NCI-H2029 treated with DMSO at 0.1 percent for 48 hours (cell line): ENCODE measurements at places on chromosomes 1 and 21.

- DNase-seq: no peak
These were observed 16.5 kb downstream of the CTSK start for GRCh38 chr1:150791585-150791984.

GRCh38 chr1:72007312-72007711 is 275.0 kb downstream of the NEGR1 start:
- DNase-seq: no peak

DNA sequence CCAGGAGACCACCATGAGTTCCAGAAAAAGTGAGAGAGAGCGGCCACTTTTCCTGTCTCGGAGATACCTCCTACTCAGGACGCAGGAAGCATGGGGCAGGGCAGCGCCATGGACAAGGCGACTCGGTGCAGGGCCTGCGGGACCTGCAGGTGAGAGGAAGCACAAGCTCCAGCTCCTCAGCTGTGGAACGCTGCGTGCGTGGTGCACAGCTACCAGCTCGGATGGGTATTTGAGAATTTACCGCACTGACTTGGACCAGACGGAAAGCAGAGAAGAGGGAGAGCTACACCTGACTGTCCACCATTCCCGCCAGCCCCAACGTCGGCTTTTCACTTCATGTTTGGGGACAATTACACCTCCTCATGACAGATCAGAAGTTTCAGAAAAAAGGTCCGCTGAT is 8.2 kb upstream of the CDK11A start:
- no peak for DNase-seq

DNA sequence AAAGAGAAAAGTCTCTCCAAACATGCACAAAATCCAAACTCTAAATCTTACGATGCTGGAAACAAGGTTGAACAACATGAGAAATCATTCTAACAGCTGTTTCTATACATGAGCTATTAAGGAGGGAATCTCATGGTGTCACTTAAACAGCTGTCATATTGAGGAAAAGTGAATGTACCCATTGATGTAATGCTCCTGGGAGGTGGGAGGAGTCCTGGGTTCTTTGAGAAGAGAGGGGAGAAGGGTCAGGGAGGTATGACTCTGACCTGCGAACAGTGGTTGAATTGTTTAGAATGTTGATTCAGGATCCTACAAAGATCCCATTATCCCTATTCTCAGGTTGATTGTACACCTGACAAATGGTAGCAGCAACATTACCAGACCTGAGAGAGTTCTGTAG is 49.3 kb downstream of the ZC3H11B start:
- no peak for DNase-seq

DNA sequence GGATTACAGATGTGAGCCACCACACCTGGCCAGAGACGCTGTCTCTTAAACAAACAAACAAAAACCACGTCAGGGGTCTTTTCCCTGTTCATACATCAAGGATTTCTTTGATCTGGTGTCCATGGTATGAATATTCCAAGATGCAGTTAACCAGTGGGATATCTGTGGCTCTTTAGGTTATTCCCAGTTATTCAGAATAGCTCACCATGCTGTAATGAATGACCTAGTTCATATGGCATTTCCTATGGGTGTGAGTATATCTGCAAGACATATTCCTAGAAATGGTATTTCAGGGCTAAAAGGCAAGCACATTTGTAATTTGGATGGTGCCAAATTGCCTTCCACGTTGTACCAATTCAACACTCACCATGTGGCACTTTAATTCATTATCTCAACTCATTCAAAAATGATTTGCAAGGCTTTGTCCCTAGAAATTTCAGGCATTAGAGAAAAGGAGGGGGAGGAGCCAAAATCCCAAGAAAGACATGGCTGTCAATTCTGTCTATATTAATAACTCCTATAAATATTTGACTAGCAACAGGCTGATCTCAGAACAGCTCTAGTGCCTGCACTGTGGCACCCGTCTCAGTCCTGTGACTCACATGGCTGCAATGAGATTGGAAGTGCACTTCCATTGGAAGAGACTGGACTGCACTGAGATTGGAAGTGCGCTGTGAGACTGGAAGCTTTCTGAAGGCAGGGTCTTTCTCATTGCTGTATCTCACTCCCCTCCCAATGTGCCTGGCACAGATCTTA is 6.0 kb upstream of the STMN1 start:
- no peak for DNase-seq

GRCh38 chr1:38716229-38716628 is 143.3 kb downstream of the RRAGC start:
- DNase-seq: no peak

GRCh38 chr21:25615880-25616279 is 8.6 kb upstream of the MRPL39 start:
- no peak for DNase-seq

- DNase-seq: peak; percentile 45
These were observed 1.9 kb downstream of the CSMD2 start for GRCh38 chr1:34162852-34163766.

GRCh38 chr1:48202030-48202752 is 20.3 kb upstream of the SLC5A9 start:
- DNase-seq: peak; percentile 71

DNA sequence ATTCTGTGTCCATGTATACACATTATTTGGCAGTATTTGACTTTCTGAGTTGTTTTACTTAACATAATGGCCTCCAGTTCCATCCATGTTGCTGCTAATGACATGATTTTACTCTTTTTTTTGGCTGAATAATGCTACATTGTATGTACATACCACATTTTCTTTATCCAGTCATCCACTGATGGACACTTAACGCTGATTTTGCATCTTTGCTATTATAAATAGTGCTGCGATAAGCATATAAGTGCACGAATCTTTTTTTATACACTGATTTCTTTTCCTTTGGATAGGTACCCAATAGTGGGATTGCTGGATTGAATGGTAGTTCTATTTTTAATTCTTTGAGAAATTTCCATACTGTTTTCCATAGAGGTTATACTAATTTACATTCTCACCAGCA is 255.5 kb downstream of the GPR52 start:
- no peak for DNase-seq

DNA sequence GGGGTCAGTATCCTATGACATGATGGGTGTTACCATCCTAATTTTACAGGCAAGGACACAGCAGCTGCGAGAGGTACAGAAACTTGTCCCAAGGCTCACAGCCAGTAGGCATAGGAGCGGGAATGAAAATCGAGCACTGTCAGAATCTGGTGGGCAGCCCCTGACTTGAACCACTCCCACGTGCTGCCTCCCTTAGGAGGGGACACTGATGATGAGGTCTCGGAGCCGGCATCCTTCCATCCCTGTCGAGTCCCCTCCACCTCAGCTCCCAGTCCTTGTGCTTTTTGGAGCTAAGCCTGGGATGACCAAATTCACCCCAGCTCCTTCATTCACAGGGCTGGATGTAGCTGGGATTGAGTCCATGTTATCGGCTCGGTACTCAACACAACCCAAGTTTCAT is 49.0 kb downstream of the B3GALT5 start:
- DNase-seq: no peak

GRCh38 chr1:43980255-43981134 is 1.5 kb downstream of the B4GALT2 start:
- DNase-seq: no peak

DNA sequence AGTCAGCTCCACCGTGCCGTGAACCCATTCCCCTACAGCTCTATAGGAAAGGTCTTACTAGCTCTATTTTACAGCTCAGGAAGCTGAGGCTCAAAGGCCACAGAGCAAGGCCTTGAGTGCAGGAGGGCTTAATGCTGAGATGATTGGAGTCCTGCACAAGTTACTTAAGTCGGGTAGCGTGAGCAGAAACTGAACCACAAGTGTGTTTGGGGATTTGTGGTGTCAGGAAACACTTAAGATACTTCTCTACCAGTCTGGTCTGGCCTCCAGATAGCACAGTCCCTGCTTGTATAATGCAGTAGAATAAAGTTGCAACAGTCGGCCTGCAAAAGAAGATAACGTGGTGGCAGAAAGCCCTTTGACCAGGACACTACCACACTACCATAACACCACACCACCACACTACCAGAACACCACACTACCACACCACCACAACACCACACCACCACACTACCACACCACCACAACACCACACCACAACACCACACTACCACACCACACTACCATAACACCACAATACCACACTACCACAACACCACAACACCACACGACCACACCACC is 118.1 kb downstream of the SPSB1 start:
- no peak for DNase-seq

- DNase-seq: no peak
These were observed 30.3 kb upstream of the RGS16 start for GRCh38 chr1:182634306-182635072.

DNA sequence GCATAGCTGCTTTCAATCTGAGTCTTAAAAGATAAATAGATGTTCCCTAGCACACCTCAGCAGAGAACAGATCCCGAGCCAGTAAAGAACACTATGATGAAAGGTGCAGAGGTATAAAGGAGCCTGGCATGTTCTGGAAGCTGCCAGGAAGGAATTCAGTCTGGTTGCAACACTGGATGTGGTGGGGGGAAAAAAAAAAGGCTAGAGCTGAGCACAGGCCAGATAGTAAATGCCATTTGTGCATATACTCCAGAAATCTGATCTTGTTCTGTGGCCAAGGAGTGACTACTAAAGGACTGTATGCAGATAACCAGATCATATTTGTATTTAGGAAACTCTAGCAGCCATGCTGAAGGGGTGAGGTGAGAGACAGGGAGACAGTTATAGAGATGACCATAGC is 240.3 kb downstream of the VAV3 start:
- DNase-seq: no peak

DNA sequence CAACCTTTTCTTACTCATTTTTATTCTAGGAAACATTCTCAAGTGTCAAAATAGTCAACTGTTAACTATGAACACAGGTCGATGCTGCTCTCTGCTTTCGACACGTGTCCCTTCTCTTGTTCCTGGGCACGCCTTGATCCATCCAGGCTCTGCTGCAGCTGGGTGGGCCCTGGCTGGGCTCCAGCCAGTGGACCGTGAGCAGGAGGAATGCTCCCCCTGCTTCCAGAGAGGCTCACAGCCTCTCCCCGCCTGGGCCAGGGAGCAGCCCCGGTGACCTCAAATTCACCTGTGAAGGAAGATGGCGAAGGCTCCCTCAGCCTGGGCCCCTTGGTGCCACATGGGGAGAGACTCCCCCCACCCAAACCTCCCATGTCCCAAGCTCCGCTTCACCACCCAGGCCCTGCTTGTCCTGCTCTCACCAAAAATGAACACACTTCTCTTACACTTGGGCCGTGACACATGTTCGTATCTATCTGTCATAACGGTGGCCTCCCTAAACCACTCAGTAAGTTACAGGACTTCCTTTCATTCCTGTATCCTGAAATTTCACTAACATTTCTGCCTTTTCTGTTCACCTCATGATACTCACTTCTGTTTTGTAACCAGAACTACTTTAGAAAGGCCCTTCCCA is 24.6 kb upstream of the ADARB1 start:
- no peak for DNase-seq

DNA sequence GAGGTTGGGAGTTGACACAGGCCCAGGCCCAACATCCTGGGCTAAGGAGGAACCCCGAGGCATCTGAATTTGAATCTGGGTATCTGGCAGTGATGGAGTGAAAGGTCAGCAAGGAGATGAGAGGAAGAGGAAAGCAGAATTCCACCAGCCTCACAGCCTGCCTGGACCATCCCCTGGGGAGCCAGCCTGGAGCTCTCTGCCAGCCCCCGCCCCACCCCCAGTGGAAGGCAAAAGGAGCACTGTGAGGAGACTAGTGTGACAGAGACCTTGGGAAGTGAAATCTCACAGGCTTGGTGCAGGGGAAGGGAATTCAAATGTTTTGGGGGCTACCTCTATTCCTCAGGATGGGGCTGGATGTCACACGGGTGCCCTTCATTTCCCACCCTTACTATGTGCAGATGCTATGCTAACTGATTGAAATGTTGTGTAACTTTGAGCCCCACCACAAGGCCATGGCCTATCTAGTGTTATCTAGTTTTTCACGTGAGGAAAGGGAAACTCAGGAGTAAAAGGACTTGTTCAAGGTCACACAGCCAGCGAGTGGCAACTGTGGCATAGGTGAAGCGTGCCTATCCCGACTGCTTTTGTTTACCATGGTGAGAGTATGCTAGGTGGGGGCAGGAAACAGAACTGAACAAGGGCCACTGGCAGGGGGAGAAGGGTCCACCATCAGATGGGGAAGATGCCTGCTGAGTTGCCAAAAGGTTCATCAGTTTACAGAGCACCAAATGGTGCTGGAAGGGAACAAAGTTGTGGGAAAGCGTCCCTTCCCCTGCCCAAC is 29.8 kb downstream of the AHDC1 start:
- no peak for DNase-seq

- DNase-seq: no peak
These were observed 104.6 kb upstream of the F3 start for GRCh38 chr1:94646141-94646643.

GRCh38 chr1:101592845-101593244 is 356.0 kb downstream of the S1PR1 start:
- DNase-seq: no peak

DNA sequence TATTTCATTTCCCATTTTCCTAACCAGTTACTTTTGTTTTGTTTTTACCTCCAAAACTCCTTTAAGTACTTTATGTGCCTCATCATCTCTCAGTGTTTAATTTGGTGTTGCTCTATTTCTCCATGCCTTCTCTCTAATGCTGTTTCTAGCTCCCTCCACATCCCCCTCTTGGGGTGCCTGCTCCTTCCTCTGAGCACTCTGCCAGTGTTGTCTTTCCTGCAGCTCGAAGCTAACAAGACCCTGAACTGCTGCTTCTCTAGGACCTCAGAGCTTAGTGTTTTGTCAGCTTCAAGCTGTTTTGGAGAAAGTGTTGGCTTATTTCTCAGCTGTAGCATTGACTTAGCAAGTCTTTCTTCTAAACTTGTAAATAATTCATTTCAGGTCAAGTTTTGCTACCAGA is 290.6 kb downstream of the DPYD start:
- DNase-seq: no peak

GRCh38 chr1:115426956-115427355 is 88.9 kb upstream of the NGF start:
- DNase-seq: no peak

GRCh38 chr1:45354838-45355237 is 14.6 kb upstream of the MUTYH start:
- DNase-seq: no peak

DNA sequence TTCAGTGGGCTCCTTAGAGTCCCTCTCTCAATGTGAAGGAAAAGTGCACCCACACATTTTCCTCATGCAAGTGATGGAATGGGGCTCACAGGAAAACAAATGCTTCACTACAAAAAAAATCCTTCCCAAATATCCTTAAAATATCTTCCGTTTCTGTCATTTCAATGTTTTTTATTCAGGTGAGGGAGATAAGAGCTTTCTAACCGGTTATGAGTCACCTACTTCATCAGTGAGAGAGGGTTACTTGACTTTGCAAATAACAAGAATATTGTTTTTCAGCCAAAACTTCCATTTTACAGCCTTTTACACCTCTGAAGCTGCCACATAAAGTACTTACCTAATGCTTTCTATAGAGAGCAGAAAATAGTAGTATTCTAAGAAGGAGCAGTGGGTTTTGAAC is 98.3 kb upstream of the CD55 start:
- DNase-seq: no peak

DNA sequence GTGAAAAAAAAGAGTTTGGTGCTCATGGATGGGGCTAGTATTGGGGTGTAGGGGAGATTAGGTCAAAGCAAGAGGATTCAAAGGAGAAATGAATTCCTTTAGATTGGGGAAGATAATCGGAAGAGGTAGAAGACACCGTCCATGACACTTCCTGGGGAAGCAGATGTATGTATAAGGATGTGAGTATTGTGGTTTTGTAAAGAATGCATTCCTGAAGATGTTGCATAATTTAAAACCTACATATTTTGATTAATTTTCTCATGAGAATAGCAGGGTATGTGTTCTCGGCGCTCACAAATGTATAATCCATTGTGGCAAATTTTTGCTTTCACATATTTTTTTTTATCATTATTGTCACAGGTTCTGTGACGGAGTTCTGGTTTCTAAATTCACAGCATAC is 5.5 kb upstream of the LGALS8 start:
- no peak for DNase-seq
